ENCODE measurements at places on chromosomes 16 and 17. TPM values are rescaled to one million over a fixed set of nuclear protein-coding genes. Genes with fewer than 3 reads are reported as not detected.
A peak's percentile ranks its signal among the peaks of the same experiment; 100 is the strongest.

DNA sequence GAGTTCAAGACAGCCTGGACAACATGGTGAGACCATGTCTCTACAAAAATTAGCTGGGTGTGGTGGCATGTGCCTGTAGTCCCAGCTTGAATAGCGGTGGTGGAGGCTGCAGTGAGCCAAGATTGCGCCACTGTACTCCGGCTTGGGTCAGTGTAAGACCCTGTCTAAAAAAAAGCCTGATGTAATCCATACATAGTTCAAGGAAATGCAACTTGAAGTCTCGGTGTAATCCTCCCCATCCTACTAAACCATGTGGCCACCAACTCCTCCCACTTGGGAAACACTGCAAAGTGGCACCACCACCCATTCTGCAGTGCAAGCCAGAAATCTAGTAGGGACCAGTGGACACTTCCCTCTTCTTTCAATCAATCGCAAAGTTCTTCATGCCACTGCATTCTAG lies 5.4 kb upstream of the KPNB1 start:
- DNase-seq = peak; percentile 55
- no peak overlapping the region for H3K27ac ChIP-seq
- H3K36me3 ChIP-seq = no peaks in the 10 kb centered on the region
- no peak overlapping the region for H3K4me3 ChIP-seq
- no peaks in the 10 kb centered on the region for H3K27me3 ChIP-seq

- H3K4me1 ChIP-seq = no peaks in the 10 kb centered on the region
- H3K4me3 ChIP-seq = no peak overlapping the region
- H3K27ac ChIP-seq = no peak overlapping the region
- no peaks in the 10 kb centered on the region for H3K36me3 ChIP-seq
Observed at GRCh38 chr16:87603684-87604633, 1.7 kb downstream of the JPH3 start.

The CDH5 gene
- 128 TPM for total RNA-seq

- no peak overlapping the region for H3K27ac ChIP-seq
- H3K4me1 ChIP-seq = no peaks in the 10 kb centered on the region
- DNase-seq = no peak
Observed at GRCh38 chr16:2853531-2854073, 4.4 kb downstream of the PRSS22 start.

GRCh38 chr17:67544364-67544955 lies 167.4 kb downstream of the PITPNC1 start:
- no peak overlapping the region for H3K4me3 ChIP-seq
- no peak for DNase-seq
- H3K27me3 ChIP-seq = no peaks in the 10 kb centered on the region

- H3K4me1 ChIP-seq = no peaks in the 10 kb centered on the region
- no peak overlapping the region for H3K27ac ChIP-seq
- H3K36me3 ChIP-seq = no peaks in the 10 kb centered on the region
- no peak for DNase-seq
- no peak overlapping the region for H3K4me3 ChIP-seq
Observed at GRCh38 chr16:61149709-61150108, 886.5 kb downstream of the CDH8 start.

DNA sequence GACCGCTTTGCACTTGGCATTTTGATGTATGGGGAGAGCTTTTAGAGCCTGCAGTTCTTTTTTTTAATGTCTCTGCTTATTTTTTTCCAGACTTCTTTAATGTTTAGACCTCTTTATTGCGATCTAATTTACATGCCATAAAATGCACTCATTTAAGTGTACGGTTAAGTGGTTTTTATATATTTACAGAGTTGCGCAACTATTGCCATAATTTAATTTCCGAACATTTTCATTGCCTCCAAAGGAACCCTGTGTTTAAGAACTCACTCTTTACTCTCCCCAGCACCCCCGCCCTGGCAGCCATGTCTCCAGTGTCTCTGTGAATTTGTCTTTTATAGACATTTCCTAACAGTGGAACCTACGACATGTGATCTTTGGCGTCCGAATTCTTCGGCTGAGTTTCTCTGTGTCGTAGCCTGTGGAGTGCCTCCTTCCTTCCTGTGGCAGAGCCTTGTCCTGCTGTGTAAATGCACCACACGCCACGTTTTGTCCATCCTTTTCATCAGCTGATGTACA lies 24.0 kb downstream of the ZNF750 start:
- H3K4me3 ChIP-seq = no peak overlapping the region
- H3K27ac ChIP-seq = peak overlapping the region; percentile 31
- H3K27me3 ChIP-seq = no peaks in the 10 kb centered on the region
- peak; percentile 35 for DNase-seq

GRCh38 chr17:75295201-75296158 lies 6.2 kb upstream of the SLC25A19 start:
- H3K36me3 ChIP-seq = no peaks in the 10 kb centered on the region
- H3K27ac ChIP-seq = peak overlapping the region; percentile 79
- no peak for DNase-seq
- peaks cover 19% of the 10 kb centered on the region for H3K4me1 ChIP-seq
- H3K27me3 ChIP-seq = no peaks in the 10 kb centered on the region
- no peak overlapping the region for H3K4me3 ChIP-seq

GRCh38 chr17:6476076-6476809 lies 32.0 kb downstream of the PIMREG start:
- no peaks in the 10 kb centered on the region for H3K36me3 ChIP-seq
- H3K27ac ChIP-seq = no peak overlapping the region
- H3K4me1 ChIP-seq = no peaks in the 10 kb centered on the region
- H3K27me3 ChIP-seq = no peaks in the 10 kb centered on the region
- no peak overlapping the region for H3K4me3 ChIP-seq
- DNase-seq = no peak

DNA sequence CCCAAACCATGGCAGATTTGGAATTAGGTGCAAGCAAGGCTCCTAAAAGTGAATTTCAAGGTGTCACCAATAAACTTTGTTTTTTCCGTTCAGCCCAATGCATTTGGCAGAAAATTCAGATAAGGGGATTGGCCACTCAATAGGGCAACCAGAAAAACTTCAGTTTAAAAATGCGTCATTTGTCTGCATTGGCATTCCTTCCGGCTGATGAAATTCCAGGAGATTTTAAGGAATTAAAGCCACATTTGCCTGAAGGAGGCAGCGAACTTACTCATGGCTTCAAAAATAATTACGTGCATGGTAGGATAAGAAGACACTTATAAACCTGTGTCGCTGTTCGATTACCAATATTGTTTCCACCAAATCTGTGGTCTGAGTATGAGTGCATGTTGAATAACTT lies 151.9 kb downstream of the SALL1 start:
- no peaks in the 10 kb centered on the region for H3K36me3 ChIP-seq
- H3K27me3 ChIP-seq = no peaks in the 10 kb centered on the region
- no peaks in the 10 kb centered on the region for H3K4me1 ChIP-seq
- no peak overlapping the region for H3K27ac ChIP-seq
- no peak overlapping the region for H3K4me3 ChIP-seq

The CSF3 gene
- 1.9 TPM for total RNA-seq

GRCh38 chr16:7688811-7689210 lies 356.2 kb downstream of the RBFOX1 start:
- no peak overlapping the region for H3K27ac ChIP-seq
- DNase-seq = no peak
- H3K27me3 ChIP-seq = no peaks in the 10 kb centered on the region
- no peaks in the 10 kb centered on the region for H3K36me3 ChIP-seq
- no peak overlapping the region for H3K4me3 ChIP-seq

The ACSM2A gene
- total RNA-seq = not detected

DNA sequence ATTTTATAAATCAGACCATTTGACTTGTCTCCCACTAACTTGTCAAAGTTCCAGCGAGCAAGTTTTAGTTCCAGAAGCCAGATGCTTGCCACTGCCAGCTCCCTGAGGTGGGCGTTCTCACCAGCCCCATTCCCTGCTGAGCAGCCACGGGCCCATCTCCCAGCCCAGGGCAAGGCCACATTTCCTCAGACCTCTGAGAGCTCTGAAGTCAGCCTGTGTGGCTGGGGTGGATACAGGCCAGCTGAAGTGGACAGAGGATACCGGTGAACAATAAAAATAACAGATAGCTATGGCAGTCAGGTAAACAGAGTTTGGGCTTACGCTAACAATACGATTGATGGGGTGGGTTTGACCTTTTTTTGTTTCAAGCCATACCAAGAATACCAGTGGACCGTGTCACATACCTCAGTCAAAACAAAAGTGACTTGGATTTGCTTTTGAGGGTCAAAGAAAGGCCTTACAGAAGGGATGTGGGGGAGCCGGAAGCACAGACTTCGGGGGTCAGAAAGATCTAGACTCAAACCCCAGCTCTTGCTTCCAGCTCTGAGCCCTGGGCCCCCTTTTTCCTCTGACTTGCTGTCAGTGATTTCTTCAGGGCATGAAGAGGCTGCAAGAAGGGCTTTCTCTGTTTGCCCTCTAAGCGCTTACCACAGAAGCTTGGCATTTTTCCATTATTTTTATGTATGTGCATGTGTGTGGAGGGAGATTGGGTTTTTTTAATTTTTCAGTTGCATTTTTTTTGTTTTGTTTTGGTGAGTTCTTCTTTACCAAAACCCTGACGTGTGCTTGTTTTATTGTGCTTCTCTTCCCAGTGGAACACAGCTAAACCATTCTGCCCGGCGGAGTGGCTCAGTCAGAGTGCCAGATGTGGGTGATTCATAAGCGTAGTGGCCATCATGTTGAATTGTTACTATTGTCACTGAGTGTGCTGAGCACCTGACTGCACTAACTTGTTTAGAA lies 109.9 kb downstream of the GNAO1 start:
- peaks cover 11% of the 10 kb centered on the region for H3K4me1 ChIP-seq
- H3K36me3 ChIP-seq = no peaks in the 10 kb centered on the region
- H3K27me3 ChIP-seq = no peaks in the 10 kb centered on the region
- H3K4me3 ChIP-seq = no peak overlapping the region
- no peak for DNase-seq

DNA sequence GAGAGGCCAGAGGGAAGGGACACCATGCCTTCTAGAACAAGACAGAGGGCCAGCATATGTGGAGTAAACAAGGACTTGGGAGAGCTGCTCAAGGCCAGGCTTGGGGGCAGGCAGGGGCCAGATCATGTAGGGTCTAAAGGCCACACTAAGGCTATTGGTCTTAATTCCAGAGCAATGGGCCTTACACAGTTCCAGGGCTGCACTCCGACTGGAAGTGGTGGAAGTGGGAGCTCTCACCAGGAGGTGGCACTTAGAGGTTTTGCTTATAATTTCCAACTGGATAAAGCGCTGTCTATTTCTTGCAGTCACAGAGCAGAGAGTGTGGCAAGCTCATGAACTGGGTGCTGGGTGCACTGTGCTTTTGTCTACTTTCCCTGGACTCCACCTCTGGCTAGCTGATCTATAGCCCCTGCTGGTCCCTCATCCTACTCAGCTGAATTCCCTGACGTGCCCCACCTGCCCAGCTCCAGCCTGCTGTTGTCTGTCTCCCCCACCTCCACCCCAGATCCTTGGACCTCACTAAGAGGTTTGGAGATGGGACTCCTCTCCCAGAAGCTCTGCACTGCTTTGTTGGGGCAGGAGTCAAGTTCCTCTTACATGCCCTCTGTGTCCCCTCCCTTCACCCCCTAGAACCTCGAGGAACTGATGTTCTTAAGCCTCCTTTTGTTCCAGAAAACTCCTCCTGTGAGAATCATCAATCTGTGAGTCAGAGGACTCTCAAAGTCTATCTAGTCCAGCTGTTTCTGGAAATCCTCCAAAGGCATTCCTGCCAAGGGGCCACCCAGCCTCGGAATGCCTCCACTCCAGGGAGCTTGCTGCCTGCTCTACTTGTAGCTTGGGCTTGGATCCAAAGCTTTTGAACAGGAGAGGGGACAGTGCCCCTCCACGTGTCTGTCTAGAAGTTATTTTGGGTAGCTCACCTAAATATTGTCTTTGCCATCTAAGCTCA lies 48.1 kb upstream of the KSR1 start:
- no peak overlapping the region for H3K4me3 ChIP-seq
- H3K4me1 ChIP-seq = peaks cover 6% of the 10 kb centered on the region
- no peaks in the 10 kb centered on the region for H3K27me3 ChIP-seq

The CDC6 gene
- 2.3 TPM for total RNA-seq

- no peaks in the 10 kb centered on the region for H3K36me3 ChIP-seq
- peak overlapping the region; percentile 51 for H3K27ac ChIP-seq
- H3K27me3 ChIP-seq = no peaks in the 10 kb centered on the region
- no peaks in the 10 kb centered on the region for H3K4me1 ChIP-seq
- no peak for DNase-seq
Observed at GRCh38 chr17:29825604-29826003, 104.4 kb downstream of the SSH2 start.

GRCh38 chr17:75826561-75827307 lies 17.5 kb downstream of the UNC13D start:
- H3K36me3 ChIP-seq = peaks cover 89% of the 10 kb centered on the region
- no peak for DNase-seq
- no peak overlapping the region for H3K4me3 ChIP-seq
- peaks cover 20% of the 10 kb centered on the region for H3K4me1 ChIP-seq
- H3K27ac ChIP-seq = peak overlapping the region; percentile 71

GRCh38 chr16:65218348-65218747 lies 96.5 kb upstream of the CDH11 start:
- no peaks in the 10 kb centered on the region for H3K4me1 ChIP-seq
- no peaks in the 10 kb centered on the region for H3K27me3 ChIP-seq
- no peak overlapping the region for H3K4me3 ChIP-seq
- no peak overlapping the region for H3K27ac ChIP-seq
- H3K36me3 ChIP-seq = no peaks in the 10 kb centered on the region

DNA sequence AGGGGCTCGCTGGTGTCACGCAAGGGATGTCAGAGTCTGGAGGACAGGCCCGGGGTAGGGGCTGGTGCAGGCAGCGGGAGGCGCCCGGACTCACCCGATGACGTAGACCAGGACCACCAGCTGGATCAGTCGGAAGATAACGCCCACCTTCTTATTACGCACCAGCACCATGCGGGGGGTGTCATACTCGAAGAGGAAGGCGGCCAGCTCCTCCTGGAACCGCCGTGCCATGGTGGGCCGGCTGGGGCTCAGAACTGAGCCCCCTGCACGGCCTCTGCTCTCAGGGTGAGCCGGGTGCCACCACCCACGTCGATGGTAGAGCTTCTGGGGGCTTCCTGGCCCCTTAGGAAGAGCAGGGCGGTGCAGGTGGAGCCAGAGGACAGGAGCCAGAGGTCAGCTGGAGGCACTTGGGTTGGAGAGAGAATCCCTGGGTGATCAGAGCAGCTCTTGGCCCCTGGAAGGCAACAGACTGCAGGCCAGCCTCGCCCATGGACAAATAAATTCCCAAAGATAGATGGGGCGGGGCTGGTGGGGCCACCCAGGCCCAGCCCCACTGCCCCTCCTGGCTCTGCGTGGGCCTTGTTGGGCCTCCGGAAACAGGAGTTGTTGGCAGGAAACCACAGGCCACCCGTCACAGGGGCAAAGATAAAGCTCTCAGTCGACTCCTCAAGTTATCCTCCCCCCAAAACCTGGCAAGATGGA lies at the start of gene P2RX1:
Gene P2RX1 (minus strand): TSS at position 471 of the 702 bp plus-strand sequence. CDS start 240 bp downstream, at position 231.
- H3K4me1 ChIP-seq = peaks cover 38% of the 10 kb centered on the region
- peak within 1 kb of the TSS; percentile 70 for H3K27ac ChIP-seq
- peak; percentile 76 for DNase-seq
- H3K4me3 ChIP-seq = peak within 1 kb of the TSS; percentile 37

Data from lower lobe of right lung (tissue), 2 donors.